IPS-NIHi11 (cell line): ENCODE measurements at places on chromosomes 6 and 20.

- DNase-seq = peak; percentile 2
Observed at GRCh38 chr20:64138276-64138815, 25.9 kb upstream of the MYT1 start.

DNA sequence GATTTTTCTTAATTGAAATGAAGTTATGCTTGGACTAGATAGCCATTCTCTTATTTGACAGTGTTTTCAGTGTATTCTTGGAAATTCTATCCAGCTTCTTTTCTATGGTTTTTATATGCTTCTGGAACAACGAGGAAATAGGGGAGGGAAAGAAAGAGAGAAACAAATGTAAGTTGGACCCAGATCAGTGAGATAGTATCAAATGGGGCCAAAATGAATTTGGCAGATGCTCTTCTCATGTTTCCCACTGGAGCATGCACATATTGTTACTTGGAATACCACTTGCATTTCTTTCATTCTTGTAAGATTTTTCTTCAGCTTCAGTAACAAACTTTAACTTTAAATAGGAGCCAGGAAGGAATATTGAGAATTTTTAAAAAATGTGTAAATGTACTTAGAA is 312.3 kb downstream of the PRL start:
- no peak for DNase-seq

GRCh38 chr20:19423097-19423899 is 210.9 kb downstream of the SLC24A3 start:
- no peak for DNase-seq

DNA sequence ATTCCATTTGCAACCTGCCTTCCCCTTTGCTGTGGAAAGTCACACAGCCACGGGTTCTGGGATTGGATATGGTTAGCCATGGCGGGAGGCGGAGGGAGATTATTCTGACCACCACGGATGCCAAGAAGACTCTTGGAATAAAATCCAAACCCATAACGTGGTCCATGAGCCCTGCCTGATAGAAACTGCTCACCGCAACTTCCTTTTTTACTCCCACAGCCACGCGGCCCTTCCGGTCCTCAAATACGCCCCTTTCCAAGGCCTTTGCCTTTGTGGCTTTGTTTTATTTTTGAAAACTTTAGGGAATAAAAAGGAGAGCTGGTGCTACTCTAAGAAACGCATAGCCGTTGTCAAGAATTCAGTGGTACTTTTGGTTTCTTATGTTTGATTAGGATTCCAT is 602.5 kb upstream of the CDH4 start:
- DNase-seq = no peak

GRCh38 chr20:35502352-35502751 is 27.1 kb downstream of the C20orf173 start:
- no peak for DNase-seq

GRCh38 chr6:123901436-123901835 is 97.8 kb downstream of the NKAIN2 start:
- DNase-seq = no peak

GRCh38 chr6:166050559-166050958 is 117.1 kb downstream of the TBXT start:
- peak; percentile 44 for DNase-seq

DNA sequence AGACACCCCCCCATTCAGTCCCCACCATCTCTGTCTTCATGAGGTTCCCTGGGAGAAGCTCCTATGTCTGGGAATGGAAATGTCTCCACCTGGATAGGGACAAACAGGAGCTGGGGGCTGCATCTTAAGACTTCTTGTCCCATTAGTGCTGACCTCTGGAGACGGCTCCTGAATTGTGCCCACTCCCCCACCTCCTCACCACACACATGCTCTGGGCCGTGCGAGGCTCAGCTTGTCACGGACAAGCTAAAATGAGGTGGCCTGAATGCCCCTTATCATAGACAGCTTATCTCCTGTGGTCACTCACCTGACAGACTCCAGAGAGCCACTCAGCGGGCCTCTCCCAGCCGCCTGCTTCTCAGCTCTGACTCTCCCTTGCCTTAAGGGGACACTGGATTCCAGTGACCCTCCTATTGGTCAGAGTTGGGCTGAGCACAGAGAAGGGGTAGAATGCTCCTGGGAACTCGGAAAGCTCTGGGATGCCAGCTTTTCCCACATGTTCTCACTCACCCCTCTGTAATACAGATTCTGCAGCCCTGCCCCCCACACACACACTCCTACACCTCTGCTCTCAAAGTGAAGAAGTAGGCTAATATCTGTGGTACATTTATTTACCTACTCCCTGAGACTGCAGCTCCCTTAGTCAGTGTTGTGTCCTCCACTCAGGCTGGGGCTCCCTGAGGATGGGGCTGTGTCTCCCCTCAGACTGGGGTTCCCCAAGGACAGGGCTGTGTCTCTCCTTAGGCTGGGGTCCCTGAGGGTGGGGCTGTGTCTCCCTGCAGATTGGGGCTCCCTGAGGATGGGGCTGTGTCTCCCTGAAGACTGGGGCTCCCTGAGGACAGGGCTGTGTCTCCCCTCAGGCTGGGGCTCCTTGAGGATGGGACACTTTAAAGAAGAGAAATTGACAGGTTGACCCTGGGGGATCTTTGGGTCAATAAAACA is 167.5 kb downstream of the VEGFA start:
- no peak for DNase-seq
